ENCODE measurements at places on chromosomes 3 and 15. TPM values are rescaled to one million over a fixed set of nuclear protein-coding genes. Genes with fewer than 3 reads are reported as not detected.

- H3K27ac ChIP-seq: no peak overlapping the region
- no peak overlapping the region for H3K4me3 ChIP-seq
- no peak for DNase-seq
- no peaks in the 10 kb centered on the region for H3K4me1 ChIP-seq
Observed at GRCh38 chr15:33468740-33469139, 158.0 kb downstream of the RYR3 start.

GRCh38 chr15:69531665-69532027 lies 79.0 kb downstream of the RPLP1 start:
- peaks cover 8% of the 10 kb centered on the region for H3K4me1 ChIP-seq
- peaks cover 22% of the 10 kb centered on the region for H3K27me3 ChIP-seq
- H3K27ac ChIP-seq: no peak overlapping the region
- no peak overlapping the region for H3K4me3 ChIP-seq
- no peaks in the 10 kb centered on the region for H3K36me3 ChIP-seq

SERPINI1 gene
- total RNA-seq: 2.7 TPM

- H3K27ac ChIP-seq: no peak overlapping the region
- H3K4me1 ChIP-seq: no peaks in the 10 kb centered on the region
- no peak overlapping the region for H3K4me3 ChIP-seq
- no peaks in the 10 kb centered on the region for H3K36me3 ChIP-seq
- no peak for DNase-seq
Observed at GRCh38 chr3:154684021-154684420, 254.0 kb upstream of the GPR149 start.

DNA sequence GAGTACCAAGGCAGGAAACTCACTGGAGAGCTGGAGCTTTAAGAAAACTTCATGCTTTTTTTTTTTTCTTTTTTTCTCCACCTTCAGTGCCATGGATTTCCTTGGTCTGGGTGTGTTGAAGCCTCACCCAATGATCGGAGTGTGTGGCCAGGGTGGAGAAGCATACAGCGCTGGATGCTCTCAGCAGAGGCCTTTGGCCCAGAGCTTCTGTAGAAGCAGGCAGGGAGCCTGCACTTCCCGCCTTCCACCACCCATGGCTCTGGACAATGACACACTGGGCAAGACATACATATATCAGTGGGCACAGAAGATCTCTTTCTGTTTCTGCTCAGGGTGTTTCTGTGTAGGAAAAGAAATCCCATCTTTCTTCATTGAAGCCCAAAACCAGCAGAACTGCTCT lies 55.8 kb upstream of the ACAD9 start:
- H3K4me1 ChIP-seq: no peaks in the 10 kb centered on the region
- H3K27me3 ChIP-seq: no peaks in the 10 kb centered on the region
- H3K4me3 ChIP-seq: no peak overlapping the region
- no peak overlapping the region for H3K27ac ChIP-seq

DNA sequence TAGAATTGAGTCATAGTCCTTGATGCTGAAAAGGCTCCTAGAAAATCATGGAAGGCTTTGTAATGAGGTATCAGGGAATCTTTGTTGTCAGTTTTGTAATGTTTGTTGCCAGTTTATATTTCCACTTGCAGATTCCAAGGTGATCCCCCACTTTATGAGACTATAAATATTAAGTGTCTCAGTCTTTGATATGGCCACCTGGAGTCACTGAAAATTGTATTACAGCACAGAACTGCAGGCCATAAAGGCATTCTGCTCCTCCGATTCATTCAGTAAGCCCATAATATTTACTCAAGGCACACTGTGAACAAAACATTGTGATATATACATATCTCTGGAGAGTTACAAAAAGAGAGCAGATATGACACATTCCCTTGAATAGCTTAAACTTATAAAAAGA lies 457.8 kb upstream of the ZNF385D start:
- DNase-seq: no peak
- H3K4me3 ChIP-seq: no peak overlapping the region
- no peaks in the 10 kb centered on the region for H3K4me1 ChIP-seq

- no peaks in the 10 kb centered on the region for H3K36me3 ChIP-seq
- no peak overlapping the region for H3K27ac ChIP-seq
- no peak for DNase-seq
- no peak overlapping the region for H3K4me3 ChIP-seq
- H3K27me3 ChIP-seq: peaks cover 2% of the 10 kb centered on the region
- H3K4me1 ChIP-seq: peaks cover 6% of the 10 kb centered on the region
Observed at GRCh38 chr3:87191175-87191574, 35.9 kb upstream of the CHMP2B start.

RTP3 gene
- total RNA-seq: not detected

GRCh38 chr15:19973718-19974117 lies 567.9 kb downstream of the GOLGA6L6 start:
- H3K36me3 ChIP-seq: no peaks in the 10 kb centered on the region
- H3K4me1 ChIP-seq: no peaks in the 10 kb centered on the region
- no peak for DNase-seq
